ENCODE measurements at places on chromosomes 2 and 18.

DNA sequence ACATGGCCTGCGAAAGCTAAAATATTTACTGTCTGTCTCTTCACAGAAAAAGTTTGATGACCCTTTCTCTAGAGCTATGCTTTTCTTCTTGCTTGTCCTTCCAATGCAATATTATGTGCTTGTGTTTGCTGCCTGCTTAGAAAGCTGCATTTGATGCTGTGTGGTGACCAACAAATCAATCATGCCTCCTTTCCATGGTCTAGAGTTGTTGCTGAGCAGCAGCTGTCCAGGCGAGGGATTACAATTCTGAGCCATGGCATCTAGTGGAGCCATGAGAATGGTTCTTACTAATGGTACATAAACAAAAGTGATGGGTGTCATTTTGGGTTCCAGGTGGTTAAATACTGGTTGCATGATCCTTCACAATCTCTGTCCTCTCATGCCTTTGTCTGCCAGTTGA, 1142.1 kb downstream of the DPP10 start:
- no peak for DNase-seq

DNA sequence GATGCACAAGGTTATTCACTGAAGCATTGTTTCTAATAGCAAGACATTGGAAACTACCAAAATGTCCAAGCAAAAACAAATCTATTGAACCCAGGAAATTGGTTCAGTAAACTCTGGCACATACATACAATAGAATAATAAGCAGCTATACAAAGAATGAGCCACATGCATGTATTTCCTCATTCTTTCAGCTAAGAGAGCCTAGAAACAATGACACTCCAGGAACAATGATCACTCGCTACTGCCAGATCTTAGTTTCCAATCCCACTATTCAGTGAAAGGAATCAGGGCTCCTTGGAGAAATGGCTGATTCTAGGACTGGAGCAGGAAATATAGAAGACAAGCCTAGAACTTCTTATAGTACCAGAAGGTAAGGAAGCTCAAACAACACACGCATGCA, 221.9 kb upstream of the AGAP1 start:
- DNase-seq = no peak

GRCh38 chr2:120739438-120740090, 3.9 kb downstream of the GLI2 start:
- no peak for DNase-seq

DNA sequence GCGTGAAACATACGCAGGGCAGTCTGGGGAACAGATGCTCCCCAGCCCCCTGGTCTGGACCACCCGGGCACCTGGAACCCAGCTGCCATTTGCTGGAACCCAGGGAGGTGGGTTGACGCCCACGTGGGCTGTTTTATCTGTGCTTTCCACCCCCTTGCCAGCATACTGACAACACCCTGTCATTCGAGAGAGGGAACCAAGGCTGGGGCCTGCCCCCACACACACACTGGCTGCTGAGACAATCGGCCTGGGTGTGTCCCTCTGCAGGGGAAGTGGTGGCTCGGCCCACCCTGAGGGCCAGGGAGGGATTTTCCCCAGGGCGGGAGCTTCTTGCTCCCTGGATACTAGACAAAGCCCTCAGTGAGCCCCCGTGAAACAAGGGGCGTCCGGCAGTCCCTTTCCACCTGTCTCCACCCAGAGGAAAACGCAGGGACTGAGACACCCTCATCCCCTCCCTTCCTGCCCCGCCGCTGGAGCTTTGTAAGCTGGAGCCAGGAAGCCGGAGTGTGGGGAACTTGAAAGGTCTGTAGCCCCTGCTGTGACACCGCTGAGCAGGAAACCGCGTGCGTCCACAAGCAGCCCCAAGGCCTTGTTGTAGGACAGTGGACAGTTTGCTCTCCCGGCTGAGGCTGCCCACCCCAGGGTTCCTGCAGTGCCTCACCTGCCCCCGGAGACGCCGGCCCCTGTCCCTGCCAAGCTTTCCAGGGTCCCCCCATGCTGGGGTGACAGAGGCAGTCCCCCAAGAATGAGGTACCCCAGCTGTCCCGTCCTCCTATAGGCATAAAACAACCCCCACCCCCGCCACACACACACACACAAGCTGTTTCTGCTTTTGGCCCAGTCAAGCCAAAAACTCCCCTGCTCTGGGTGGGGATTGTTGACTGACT, 14.1 kb upstream of the KLF11 start:
- peak; percentile 37 for DNase-seq

DNA sequence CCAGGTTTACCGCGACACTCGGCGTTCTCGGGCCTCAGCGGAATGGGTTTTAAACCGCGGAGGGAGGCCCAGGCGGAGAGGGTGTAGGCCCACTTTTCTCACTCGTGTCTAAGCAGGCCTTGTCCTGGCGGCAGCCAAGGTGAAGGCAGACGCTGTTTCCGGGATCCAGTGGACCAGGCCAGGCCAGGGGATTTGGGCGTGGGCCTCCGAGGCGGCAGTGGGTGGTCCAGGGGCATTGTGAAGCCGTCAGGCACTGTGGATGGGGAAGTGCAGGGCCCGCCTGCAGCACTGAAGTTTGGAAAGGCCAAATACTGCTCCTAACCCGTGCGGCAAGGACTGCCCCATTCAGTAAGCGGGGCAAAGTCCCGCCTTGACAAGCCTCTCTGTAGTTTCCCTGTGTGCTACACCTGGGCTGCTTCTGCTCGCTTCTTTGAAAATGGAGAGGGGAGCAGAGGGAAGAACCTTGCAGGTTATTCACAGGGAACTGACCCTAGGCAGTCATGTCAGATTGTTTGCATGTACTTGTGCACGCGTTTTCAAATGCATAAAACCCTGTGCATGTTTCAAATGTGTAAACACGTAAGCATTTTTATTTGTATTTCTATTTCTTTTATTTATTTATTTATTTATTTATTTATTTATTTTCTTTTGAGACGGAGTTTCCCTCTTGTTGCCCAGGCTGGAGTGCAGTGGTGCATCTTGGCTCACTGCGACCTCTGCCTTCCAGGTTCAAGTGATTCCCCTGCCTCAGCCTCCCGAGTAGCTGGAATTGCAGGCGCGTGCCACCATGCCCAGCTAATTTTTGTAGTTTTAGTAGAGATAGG, 7.5 kb upstream of the DLX2 start:
- no peak for DNase-seq

- DNase-seq = no peak
Measured at GRCh38 chr2:163528640-163529217, 207.1 kb downstream of the FIGN start.

- DNase-seq = no peak
Measured at GRCh38 chr2:27681841-27682240, 18.2 kb downstream of the SLC4A1AP start.

GRCh38 chr2:669323-669722, 7.9 kb downstream of the TMEM18 start:
- no peak for DNase-seq

All from stimulated activated CD4-positive, alpha-beta T cell treated with anti-CD3 and anti-CD28 coated beads, Interleukin-4, amount 100 ng/mL, for 24 hours (primary cell).